ENCODE measurements at places on chromosomes 12 and 14.

GRCh38 chr14:100738269-100738691, 11.6 kb downstream of the DLK1 start:
- DNase-seq: no peak

DNA sequence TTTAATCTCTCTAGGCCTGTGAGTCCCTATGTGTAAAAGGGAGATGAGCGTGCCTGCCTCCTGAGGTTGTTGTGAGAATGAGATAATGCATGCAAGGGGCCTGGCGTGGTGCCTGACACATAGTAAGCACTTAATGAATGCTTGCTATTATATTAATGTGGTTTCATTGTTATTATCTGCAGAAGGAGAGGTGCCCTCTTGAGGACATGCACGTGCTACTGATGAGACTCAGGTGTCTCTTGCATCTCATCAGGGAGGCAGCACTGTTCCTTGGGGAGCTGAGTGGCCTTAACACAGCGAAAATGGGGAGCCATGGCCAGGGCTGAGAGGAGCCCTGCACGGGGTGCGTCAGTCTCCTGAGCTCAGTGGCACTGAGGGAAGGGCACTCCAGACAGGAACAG, 29.9 kb upstream of the BCDIN3D start:
- peak; percentile 47 for DNase-seq

DNA sequence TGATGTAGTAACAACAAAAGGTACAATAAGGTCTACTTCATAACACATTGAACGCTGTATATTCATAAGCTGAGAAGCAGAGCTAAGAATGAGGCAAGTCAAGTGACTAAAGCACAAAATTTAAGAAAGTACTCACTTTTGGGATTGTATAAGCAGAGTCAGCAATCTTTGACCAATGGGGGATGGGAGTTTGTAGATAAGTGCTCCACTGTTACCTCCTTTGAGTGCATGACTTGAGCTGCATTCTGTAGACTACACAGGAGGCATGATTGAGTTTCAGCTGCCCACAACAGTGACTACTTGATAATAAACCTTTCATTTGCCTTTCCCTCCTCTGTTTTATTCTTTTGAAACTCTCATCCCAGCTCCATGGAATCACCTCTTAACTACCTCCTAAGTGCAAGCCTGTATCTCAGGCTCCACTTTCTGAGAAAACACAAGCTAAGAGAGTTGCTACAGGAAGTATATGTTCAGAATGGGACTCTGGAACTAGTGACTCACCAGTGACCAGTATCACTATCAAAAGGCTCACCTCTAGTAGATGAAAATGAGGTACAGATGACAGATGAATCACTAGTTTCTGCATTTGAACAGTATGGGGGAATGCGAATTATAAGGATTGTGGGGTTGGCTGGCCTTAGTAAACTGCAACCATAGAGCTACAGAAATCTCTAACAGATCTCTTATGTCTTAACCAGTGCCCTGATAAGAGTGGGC, 49.2 kb downstream of the SLC35F4 start:
- DNase-seq: no peak

- peak; percentile 67 for DNase-seq
These were observed 5.8 kb upstream of the SLC48A1 start for GRCh38 chr12:47767216-47767724.

DNA sequence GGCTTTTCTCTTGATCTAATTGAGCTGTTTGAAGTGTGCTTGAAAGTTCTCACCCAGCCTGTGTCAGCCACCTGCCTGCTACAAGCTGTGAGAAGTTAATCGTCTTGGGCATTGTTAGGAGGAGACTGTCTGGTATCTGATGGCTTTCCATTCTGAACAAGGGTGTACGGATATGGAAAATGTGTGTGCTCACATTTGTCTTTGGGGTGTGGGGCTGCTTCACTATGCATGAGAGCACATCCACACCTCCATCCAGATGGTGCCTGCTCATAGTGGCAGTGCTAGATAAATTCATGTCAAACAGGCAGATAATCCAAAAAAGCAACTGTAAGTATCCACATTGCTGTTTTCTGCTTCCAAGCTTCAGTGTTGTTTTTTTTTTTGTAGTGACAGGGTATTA, 462.2 kb downstream of the DIO2 start:
- DNase-seq: no peak

DNA sequence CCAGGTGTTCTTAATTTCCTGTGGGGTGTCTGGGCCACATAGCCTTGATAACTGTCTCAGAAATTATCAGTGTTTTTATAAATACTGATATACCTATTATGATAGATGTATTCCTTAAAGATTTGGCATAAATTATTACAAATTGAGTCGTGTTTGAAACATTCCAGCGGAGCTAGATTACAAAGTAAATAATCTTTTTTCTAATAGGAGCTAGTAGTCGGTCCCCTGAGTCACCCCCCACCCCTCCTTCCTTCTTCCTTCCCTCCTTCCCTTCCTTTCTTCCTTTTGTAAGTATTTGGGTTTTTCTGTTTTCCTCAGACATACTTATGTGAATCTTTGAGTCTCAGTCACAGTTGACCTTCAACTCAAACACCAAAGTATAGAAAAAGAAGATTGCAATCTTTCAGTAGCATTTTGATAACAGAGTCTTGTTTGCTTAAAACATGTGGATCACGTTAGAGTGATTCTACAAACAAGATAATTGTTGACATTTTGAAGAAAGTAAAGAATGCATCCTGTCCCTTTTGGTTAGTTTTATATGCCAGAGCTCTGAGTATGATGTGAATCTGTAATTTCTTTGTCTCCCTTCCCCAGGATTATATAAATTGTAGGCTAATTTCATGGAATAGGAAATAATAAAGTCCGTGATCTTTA, 264.0 kb downstream of the FUT8 start:
- no peak for DNase-seq

GRCh38 chr14:37665479-37665878, 70.0 kb downstream of the TTC6 start:
- DNase-seq: no peak

DNA sequence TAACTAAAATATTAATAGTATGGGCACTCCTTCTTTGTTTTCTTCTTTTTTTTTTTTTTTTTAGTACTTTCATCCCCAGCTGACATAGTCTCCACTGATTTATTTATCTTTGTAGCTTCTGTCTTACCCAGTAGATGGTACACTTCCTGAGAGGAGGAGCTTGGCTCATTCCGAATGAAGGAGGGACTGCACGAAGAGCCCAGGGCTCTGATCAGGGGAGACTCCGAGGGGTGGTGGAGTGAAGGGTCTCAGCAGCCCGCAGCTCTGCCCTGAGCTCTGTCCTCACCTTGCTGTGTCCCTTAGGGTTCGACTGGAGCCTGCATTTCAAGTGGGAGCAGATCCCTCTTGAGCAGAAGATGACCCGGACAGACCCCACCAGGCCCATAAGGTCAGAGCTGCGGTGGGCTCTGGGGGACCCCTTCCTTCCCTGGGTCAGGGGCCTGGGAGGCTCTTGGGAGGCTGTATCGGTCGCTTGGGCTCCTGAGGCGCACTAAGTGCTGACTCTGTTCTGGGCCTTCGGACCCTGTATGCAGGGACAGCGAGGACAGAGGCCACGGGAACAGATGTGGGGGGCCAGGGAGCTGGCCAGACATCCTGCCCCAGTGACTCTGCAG, 65.2 kb downstream of the ERH start:
- no peak for DNase-seq

- DNase-seq: no peak
These were observed 20.3 kb downstream of the CMAS start for GRCh38 chr12:22066310-22066709.

- no peak for DNase-seq
These were observed 81.3 kb downstream of the ERGIC2 start for GRCh38 chr12:29299633-29300032.

- no peak for DNase-seq
These were observed 49.8 kb downstream of the SMUG1 start for GRCh38 chr12:54139019-54139418.

DNA sequence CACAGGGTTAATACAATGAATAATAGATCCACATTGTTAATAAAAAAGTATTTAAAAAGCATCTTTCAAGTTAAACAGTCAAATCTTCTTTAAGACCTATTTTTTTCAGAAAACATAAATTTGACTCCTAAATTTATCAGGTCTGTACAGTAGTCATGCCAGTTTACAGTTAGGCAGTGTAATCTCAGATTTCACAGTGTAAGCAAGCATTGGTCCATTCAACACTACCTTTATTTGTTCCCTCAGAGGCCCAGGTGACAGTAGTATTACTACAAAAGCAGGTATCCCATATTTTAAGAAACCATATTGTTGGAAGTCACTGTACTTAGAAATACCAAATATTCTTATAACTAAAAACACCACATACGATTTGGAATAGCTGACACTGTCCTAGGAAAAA, 6.1 kb downstream of the ATP2B1 start:
- no peak for DNase-seq

- DNase-seq: no peak
These were observed 144.8 kb upstream of the NAV3 start for GRCh38 chr12:77685901-77686300.

DNA sequence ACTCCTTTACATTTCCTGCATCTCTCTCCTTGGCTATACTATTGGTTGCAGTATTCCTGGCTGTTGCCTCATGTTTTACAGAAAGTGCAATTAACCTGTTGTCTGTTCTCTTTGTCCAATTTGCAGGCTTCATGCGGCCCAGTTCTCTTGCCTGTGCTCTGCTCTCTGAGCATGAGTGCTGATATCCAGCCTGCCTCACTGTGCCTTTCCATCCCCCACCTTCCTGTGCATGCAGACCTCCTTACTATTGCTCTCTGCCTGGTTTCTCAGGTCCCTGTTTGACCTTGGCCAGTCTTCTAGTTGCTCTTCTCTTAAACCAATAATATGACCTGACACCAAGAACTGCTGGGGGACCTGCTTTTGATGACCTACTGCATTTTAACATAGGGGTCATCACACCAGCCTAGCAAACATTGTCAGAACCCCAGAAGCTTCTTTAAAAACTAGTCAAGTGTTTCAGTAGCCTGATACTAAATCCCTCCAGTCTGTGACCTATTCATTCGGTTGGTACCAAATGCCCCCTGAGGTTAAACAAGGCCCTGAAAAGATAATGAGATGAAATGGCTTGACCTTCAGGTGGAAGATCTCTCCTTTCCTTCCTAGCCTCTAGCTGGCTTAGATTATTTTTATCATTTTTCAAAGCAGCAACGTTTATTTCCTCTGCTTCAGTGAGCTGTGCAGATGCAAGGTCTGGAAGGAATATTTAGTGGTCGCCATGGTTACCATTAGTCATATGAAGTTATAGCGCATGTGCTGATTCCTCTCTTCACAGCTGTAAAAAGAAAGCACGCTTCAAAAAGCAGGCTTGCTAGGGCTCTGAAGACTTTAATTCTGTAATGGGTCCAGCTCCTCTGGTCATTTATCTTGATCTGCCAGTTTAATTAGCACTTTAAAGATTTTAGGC, 216.5 kb downstream of the PHLDA1 start:
- peak; percentile 98 for DNase-seq

DNA sequence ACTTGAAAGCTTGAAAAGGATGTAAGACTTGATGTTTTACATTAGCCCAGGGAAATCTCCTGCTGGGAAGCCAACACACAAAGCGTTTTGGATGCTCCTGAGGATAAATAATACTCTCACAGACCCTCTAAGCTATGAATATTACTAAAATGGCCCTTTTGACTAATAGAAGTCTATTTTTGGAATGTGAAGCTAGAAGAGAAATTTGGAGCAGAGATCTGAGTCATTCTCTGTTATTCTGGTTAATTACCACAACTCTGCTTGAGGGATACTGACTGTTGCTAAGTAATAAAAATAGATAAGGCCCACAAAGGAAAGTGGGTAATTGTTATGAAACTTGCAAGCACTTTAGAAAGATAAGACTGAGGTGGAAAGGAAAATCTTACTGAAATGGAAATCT, 346.2 kb upstream of the STXBP6 start:
- peak; percentile 4 for DNase-seq

GRCh38 chr14:75539561-75540478, 17.6 kb downstream of the BATF start:
- DNase-seq: no peak

GRCh38 chr14:56989359-56989758, 179.1 kb upstream of the OTX2 start:
- DNase-seq: no peak

DNA sequence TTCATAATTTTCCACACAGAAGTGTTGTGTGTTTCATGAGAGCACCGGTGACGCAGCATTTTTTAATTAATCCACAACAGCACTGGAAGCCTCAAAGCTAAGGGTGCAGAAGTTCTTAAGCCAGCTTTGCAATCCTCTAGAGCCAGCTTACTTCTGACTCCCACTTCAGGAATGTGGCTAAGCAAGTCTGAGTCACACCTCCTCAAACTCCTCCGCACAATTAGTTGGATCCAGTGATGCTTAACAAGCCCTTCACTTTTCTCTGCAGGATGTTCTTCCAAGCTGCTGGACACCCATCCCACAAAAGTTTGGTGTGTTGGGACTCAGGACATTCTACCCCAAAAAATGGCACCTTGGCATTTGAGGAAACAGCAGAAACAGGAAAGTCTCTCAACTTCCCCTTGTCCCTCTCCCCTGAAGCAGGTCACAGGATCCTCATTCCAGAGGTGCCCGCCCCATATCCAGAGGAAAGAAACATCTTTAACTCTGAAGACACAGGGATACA, 210.0 kb downstream of the PPM1H start:
- DNase-seq: peak; percentile 95

DNA sequence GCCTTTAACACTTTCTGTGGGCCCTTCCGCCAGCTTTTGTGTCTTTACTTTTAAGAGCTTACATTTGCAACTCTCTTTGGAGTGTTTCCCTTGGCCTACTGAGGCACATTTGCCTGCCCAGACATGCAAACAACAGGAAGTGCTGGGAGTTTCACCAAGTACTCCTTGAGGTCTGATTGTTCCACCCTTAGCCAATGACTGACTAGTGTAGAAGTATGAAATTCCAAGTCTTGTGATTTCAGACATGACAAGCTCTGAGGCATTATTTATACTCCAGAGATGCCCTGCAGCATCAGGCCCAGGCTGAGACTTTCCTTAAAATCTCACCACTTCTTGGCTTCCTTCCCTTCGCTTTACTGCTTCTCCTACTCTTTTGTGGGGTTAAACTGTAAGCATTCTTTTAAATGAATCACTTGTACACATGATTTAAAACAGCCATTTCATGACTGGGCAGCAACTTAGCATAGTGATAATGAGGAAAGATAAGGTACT, 174.1 kb downstream of the SLC6A15 start:
- peak; percentile 64 for DNase-seq

GRCh38 chr12:118840399-118840798, 140.9 kb upstream of the SRRM4 start:
- DNase-seq: no peak

DNA sequence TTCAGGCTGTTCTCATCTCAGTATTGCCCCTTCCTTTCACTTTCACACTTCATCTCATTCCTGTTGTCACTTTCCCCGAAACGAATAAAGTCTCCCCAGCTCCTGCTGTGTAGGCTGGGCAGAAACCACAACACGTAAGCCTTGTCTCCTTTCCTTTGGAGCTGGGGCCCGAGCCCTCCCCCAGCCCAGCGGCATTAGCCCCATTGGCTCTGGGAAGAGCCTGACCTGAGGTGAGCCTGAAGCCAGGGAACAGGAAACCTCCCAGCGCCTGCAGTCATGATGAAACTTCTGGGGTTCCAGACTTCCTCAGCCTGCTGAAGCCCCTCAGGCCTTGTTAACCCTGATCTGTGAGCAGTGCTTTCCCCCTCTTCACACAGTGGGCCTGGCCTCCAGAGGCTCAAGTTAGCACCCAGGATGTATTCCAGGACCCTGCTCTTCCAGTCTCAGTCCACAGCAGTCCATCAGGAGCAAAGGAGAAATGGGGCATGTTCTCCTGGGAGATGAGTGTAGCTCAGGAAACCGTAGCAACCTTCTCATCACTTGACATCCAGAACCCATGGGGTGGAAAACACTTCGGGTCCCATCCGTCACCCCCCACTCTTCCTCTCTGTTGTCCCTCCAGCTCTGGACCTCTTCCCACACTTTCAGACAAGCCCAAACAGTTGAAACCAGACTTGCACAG, 21.8 kb downstream of the VASH1 start:
- peak; percentile 21 for DNase-seq

- no peak for DNase-seq
These were observed 375.9 kb downstream of the GALC start for GRCh38 chr14:87617079-87617478.

Data from fibroblast of pulmonary artery (primary cell).